ENCODE measurements at places on chromosomes 2 and 18.

DNA sequence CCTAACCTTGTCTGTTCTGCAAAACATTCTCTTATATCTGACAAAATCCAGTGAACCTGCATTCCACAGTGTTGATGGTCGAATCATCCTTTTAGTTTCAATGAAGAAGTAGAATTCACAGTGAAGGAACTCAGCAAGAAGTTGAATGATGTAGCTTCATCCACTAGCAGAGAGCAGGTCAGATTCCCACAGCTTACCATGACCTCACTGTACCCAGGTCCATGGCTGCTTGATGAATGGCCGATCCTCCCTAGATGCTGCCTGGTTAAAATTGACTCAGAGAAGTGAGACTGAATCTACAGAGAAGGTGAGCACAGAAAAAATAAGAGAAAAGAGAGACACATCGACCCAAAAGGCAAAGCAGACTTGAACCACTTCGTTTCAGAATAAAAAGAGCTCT is 906.0 kb upstream of the CHAC2 start:
- no peak for DNase-seq

GRCh38 chr2:167749016-167749415 is 498.4 kb downstream of the STK39 start:
- no peak for DNase-seq

DNA sequence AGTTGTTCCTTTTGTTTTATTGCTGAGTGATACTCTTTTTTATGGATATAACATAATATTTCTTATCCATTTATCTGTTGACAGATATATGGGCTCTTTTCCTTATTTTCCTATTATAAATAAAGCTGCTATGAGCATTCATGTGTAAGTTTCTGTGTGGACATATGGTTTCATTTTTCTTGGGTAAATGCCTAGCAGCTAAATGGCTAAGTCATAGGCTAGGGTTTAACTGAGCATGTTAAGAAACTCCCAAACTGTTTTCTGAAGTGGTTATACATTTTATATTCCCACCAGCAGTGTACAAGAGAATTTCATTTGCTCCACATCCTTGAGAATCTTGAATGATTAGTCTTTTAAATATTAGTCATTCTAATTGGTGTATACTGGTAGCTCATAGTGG is 786.6 kb upstream of the CDH2 start:
- DNase-seq = no peak

DNA sequence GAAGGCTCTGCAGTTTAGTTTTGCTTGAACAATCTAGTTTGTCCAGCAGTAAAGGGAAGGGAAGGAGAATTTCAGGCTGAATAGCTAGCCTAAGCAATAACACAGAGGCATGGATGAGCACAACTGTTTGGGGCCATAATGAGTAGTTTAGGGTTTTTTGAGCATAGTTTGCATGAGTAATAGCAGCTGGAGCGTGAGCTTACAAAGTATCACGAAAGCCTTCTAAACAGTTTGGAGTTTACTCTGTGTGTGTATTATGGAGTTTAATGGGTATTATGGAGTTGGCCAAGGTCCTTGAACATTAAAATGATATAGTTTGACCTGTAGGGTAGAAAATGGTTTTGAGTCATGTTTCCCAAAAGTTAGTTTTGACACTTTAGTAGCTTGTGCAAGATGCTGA is 782.3 kb downstream of the ERBB4 start:
- no peak for DNase-seq

GRCh38 chr2:238021327-238021726 is 39.5 kb upstream of the SCLY start:
- no peak for DNase-seq

DNA sequence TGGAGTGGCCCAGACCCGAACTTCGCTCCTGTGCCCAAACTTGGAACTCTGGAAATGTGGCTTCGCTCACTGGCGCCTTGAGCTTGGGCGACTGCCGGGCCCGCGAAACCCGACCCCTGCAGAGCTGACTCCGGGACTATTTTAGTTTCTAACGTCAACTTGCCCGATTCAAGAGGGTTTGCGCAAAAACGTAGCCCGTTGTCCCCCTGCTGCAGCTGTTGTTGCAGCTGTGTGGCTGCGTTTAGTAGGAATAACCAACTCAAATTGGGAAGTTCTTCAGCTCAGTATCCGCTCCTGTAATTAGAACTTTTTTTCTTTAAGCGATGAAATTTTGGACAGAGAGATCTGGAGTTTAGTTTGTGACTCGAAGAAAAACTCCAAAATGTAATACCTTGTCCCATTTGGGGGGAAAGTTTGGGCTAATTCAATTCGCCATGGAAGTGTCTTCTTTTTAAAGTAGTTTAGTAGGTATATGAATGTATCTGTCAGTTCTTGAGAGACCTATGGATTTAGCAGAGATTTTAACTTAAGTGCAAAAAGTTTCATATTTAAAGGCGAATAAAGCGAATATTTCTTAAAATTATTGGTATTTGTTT is 559 bp downstream of the MYL12A start:
- DNase-seq = no peak

GRCh38 chr2:190052307-190052706 is 10.2 kb downstream of the MSTN start:
- DNase-seq = no peak

Data from lower leg skin (tissue), 4 donors.